Stimulated activated CD8-positive, alpha-beta memory T cell treated with anti-CD3 and anti-CD28 coated beads, Interleukin-12 subunit alpha, Interleukin-12 subunit beta, amount 100 ng/mL, for 4 hours (primary cell): ENCODE measurements at places on chromosomes 7 and 10.

GRCh38 chr7:154804449-154804848, 198.5 kb downstream of the PAXIP1 start:
- no peak for DNase-seq

- DNase-seq, result no peak
Observed at GRCh38 chr7:37277513-37277912, 171.2 kb downstream of the ELMO1 start.

GRCh38 chr7:78779788-78780187, 673.7 kb downstream of the MAGI2 start:
- no peak for DNase-seq

DNA sequence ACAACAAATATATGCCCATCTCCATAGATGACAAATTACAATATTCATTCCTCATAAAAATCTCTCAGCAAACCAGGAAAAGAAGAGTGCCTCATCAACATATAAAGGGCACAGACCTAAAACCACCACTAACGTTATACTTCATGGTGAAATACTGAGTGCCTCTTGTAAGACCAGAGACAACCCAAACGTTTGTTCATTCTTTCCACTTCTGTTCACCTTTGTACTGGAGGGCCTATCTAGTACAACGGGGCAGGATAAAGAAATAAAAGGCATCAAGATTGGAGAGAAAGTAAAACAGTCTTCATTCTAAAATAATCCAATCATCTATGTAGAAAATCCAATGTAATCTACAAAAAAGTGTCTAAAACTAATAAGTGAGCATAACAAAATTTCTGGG, 79.1 kb downstream of the LARP4B start:
- DNase-seq, result no peak

DNA sequence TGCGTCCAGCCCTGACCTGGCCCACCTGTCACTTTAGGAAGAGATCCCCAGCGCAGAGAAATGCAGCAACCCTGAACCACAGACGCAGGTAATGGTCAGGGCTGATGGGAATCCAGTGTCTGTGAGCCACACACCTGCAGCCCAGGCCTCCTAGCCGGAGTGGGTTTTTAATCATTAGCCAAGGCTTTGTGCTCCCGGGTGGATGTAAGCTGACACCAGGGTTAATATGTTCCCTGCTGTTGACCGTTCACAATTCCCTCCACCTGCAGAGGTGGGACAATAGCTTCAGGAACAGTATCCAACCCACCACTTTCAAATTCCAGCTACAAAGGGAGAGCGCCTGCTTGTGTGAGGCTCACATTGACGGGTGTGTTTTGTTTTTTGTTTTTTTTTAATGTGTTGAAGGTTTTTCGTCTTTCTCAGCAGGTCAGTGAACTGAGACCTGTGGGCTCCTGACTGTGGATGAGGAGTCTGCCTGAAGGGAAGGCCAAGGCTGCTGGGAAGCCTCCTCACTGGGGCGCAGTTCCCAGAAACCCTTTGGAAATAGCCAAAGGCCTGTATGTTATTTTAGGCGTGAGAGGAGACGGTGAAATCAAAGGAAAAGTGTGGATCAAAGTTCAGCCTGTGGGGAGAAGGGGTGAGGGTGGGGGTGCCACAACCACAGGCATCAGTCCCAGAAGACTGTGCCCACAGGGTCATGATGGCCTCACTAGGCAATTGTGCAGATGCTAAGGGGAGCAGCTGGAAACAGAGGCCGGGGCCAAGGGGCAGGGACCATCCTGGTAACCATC, 111.1 kb downstream of the TNS3 start:
- DNase-seq, result no peak

DNA sequence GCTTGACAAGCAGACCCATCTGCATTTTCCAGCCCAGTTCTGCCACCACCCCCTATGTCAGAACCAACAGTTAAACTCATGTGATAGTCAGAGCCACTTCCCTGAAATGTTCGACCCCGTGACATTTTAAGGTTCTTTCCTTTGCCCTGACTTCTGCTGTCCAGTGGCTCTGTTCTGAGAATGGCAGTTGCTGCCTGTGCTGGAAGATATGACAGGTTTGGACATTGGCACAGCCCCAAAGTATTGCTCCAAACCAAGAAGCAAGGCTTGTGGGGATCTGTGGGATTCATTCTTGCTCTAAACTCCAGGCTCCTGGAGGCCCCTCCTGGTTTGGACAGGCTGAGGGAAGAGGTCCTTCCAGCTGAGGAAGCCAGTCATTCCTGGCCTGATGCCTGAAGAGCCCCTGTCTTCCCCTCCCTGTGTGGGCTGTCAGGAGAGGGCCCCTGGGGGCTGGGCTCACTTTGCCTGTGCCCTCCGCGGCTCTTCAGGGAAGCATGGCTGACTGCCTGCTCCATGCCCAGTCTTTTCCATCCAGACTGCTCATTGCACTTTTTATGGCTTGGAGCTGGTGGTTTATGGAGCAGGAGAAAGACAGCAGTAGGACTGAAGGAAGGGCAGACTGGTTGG, 138.0 kb downstream of the CDH23 start:
- no peak for DNase-seq

DNA sequence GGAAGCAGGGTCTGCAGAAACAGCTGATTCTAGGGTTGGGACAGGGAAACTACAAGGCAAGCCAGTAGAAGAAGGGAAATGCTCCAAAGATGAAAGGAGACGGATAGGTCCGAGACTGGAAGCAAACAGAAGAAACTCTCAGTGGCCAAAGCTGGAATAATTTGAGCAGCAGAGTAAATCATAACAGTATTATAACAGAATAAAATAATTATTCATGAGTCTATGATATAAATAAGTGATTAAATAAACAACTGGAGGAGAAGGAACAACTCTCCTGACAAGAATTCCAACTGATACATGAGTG, 27.6 kb downstream of the EZH2 start:
- DNase-seq, result no peak

- DNase-seq, result no peak
Observed at GRCh38 chr7:16583834-16584233, 57.2 kb downstream of the LRRC72 start.

DNA sequence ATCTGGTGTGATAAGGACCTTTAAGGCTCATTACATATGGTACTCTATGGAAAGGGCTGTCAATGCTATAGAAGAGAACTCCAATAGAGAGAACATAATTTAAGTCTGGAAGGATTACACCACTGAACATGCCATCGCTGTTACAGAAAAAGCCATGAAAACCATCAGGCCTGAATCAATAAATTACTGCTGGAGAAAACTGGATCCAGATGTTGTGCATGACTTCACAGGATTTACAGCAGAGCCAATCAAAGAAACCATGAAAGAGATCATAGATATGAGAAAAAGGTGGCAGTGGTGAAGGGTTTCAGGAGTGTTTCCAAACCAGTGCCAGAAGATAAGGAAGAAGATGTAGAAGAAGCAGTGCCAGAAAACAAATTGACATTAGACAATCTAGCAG, 18.9 kb upstream of the GPR22 start:
- DNase-seq, result no peak

DNA sequence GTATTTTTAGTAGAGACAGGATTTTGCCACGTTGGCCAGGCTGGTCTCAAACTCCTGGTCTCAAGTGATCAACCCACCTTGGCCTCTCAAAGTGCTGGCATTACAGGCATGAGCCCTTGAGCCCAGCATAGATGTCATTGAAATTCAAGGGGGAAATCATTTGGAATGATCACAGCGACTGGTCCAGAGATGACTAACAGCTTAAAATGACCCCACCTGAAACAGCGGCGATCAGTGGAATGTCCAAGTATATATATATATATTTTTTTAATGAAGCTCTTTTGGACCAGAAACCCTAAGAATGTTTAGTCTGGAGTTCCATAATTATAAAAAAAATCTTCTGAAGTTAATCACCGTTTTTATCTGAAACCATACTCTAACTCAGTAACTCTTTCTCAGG, 12.5 kb upstream of the AKR1E2 start:
- DNase-seq, result no peak

DNA sequence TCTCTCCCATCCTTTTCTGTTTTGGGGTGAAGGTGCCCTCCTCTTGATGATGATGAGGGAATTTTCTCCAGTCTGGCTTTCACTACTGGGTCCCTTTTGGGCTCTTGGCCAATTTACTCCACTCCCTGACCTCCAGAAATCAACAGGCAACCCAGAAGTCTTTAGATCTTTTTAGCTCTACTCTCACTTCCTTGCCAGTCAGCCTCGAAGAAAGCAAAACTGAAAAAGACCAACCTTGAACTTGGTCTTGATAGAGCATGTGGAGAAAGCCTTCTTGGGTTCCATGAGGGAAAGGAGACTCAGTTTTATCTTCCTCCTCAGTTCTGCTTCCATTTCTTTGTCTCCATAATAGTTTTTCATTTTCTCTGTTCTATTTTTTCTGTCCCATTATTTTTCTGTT, 91.4 kb upstream of the NPVF start:
- DNase-seq, result no peak

- no peak for DNase-seq
Observed at GRCh38 chr10:61684894-61685507, 22.3 kb downstream of the CABCOCO1 start.

DNA sequence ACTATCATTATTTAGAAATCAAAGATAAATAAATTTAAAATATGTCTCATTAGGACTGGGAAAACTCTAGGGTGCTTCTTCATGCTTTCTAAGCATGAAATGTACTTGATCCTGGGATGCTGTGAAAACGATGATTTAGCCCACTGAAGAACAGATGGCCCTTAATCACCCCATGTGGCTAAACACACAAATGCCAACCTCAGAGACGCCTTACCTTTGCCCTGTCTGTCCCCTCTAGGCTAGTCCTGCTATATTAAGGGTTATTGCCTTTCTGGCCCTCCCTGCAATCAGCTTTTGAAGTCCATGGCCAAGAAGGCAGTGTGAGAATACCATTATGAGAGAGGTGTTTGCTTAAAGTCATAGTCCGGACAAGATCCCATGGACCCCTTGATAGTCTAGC, 217.2 kb downstream of the TWIST1 start:
- DNase-seq, result no peak

GRCh38 chr7:73727952-73728351, 8.5 kb upstream of the STX1A start:
- DNase-seq, result no peak

DNA sequence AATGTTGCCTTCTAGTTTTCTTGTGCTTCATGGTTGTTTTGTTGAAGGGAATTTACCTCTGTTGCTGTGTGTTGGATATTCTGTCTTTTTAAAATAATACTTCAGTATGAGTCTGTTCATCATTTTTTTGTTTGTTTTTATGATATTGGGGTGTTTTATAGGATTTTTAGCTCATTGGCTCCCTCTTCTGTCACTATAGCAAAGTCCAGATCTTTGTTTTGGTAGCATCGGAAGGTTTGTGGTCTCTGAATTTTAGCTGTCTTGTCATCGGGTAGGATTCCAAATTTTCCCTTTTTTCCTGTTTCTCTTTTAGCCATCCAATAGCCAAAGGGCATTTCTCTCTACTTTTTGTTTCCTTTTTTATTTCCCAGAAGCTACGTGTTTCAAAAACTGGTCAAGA, 91.4 kb downstream of the EXOC4 start:
- DNase-seq, result no peak

DNA sequence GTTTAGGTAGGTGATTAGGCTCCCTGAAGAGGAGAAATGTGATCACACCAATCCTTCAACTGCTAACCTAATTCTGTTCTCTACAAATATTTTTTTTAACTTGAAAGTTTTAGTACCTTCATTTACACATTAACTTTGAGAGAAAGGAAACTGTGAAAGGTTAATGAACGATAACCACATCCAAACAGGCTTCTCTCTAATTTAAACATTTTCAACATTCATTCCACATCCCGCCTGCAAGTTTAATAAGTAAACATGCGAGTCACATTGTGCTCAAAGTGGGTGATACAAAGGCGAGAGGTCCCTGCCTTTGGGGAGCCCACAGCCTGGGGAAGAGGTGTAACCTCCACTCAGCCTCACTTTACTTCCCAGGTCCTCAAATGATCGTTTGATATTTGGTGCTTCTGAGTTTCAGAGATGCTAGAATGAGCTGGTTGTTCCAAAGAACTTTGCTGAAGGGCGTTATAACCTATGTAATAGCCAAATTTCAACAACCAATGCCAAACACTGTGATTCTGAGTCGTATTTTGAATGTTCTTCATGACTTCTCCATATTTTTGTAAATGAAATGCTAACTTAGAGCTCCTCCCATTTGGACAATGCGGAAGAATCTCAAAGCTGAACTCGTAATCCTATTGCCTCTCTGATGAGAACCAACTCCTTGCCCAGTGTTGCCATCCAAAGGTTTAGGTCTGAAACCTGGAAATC, 47.5 kb downstream of the DENND2A start:
- DNase-seq, result no peak

DNA sequence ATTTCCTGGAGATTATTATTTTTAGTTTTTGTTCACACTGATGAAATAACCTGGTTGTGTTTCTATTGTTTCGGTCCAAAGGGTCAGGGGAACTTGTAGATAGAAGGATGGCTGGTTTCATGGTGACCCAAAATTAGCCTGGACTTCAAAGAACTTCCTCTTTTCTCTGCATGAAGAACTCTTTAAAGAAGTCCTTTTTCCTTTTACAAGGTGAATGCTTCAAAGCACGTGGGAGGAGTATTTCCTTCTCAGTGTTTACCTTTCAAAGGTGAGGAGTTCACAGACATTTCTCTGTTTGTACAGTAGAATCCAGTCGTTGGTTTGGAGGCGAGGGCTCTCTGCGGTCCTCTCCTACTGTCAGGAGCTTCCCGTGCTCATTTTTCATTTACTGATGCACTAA, 561.7 kb downstream of the GATA3 start:
- DNase-seq, result no peak

- DNase-seq, result no peak
Observed at GRCh38 chr7:94362276-94362675, 32.4 kb upstream of the COL1A2 start.

- no peak for DNase-seq
Observed at GRCh38 chr7:95476904-95477594, 8.7 kb upstream of the ASB4 start.

- no peak for DNase-seq
Observed at GRCh38 chr10:29254123-29255046, 34.5 kb upstream of the LYZL1 start.
